Epithelial cell of umbilical artery (primary cell): ENCODE measurements at places on chromosomes 6 and 20. TPM values are rescaled to one million over a fixed set of nuclear protein-coding genes. Genes with fewer than 3 reads are reported as not detected.

The PSORS1C2 gene
- not detected in 2 replicates for total RNA-seq

The LY86 gene
- not detected in 2 replicates for total RNA-seq

The SLC22A7 gene
- not detected in 2 replicates for total RNA-seq

The CTCFL gene
- 0.15 TPM in 1 of 2 replicates, not detected in the other for total RNA-seq
